GM23338 (cell line): ENCODE measurements at places on chromosomes 11 and 22.

GRCh38 chr11:44207292-44207691 is 102.6 kb downstream of the ALX4 start:
- H3K27me3 ChIP-seq: no peaks in the 10 kb centered on the region
- no peak for DNase-seq
- no peak overlapping the region for H3K27ac ChIP-seq
- no peaks in the 10 kb centered on the region for H3K4me1 ChIP-seq

DNA sequence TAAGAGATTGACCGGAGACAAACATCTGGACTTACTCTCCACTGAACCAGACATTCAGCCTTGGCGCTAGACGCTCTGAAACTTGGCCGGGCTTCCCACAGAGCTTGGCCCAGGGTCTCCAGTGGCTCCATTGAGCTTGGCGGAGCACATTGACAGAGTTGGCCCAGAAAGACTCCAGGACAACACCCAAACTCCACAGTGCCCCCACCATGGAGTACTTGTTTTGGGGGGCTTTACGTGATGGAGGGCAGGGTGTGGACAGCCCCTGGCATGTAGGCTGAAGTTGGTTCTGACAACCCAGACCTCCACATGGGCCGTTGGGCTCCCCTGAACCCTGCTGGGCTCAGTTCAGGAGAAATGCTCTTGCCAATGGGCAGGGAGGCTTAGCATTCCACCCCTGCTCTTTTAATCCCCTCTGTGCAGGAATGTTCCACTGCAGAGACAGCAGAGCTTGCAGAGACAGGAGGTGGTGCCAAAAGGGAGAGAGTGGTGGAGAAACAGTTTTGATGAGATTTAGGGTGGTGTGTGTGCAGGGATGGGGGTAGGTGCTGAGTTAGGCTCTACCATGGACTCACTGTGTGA is 102.4 kb upstream of the TIMP3 start:
- no peak overlapping the region for H3K4me3 ChIP-seq
- no peak for DNase-seq
- no peaks in the 10 kb centered on the region for H3K36me3 ChIP-seq
- H3K4me1 ChIP-seq: no peaks in the 10 kb centered on the region
- no peaks in the 10 kb centered on the region for H3K27me3 ChIP-seq

- H3K27ac ChIP-seq: no peak overlapping the region
- H3K36me3 ChIP-seq: no peaks in the 10 kb centered on the region
- no peak overlapping the region for H3K4me3 ChIP-seq
Observed at GRCh38 chr22:46747646-46748045, 9.6 kb upstream of the CERK start.

DNA sequence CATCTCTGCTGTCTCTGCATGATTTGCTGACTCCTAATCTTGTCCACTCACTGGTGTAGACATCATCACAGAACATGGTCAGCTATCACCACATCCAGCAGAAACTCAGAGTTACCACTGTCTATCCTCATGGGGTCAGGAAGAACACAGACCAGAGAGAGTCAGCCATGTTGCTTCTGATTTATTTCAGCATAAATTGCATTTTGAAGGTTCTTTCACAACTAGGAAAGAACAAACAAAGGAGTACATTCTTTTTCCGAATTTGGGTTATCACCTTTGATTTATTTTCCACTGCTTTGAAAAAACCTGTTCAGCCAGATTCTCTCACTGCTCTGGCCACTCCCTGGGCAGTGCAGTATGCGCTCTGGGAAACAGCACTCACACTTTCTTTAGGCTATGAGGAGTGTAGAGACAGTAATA is 172.0 kb upstream of the MTMR2 start:
- no peak overlapping the region for H3K4me3 ChIP-seq
- H3K4me1 ChIP-seq: peaks cover 15% of the 10 kb centered on the region; the same call in 1 of the 2 replicates
- no peak for DNase-seq
- no peaks in the 10 kb centered on the region for H3K36me3 ChIP-seq
- no peak overlapping the region for H3K27ac ChIP-seq

DNA sequence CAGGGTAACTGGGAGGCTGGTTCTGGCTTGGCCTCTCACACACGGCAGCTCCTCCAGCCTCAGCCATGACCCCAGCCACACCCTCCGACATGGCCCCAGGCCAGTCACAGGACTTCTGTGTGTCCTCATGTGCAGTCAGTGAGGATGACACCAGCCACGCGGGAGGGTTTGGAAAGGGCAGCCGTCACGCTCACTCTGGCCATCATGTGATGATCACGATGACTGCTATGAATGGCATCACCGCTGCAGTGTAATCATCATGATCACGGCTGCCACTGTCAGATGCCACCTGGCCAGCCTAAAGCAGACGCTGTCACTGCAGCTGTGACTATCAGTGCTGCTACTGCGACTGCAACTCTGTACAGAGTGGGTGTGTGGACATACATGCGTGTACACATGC is 640.9 kb downstream of the BRD1 start:
- no peaks in the 10 kb centered on the region for H3K36me3 ChIP-seq
- no peak overlapping the region for H3K27ac ChIP-seq
- H3K4me1 ChIP-seq: no peaks in the 10 kb centered on the region
- DNase-seq: no peak
- no peaks in the 10 kb centered on the region for H3K27me3 ChIP-seq
- H3K4me3 ChIP-seq: no peak overlapping the region

DNA sequence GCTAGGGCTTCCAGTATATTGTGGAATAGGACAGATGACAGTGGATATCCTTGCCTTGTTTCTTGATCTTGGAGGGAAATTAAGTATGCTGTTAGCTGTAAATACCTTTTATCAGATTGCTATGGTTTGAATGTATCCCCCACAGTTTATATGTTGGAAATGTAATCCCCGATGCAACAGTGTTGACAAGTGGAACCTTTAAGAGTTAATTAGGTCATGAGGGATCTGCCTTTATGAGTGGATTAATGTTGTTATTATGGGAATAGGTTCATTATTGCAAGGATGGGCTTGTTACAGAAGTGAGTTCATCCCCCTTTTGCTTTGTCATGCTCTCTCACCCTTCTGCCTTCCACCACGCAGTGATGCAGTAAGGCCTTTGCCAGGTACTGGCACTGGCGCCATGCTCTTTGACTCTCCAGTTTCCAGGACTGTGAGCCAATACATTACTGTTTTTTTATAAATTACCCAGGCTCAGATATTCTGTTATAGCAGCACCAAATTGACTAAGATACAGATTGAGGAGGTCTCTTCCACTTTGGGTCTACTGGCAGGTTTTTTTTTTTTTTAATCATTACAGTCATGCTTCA is 16.4 kb downstream of the CABIN1 start:
- no peaks in the 10 kb centered on the region for H3K4me1 ChIP-seq
- no peak overlapping the region for H3K4me3 ChIP-seq
- no peaks in the 10 kb centered on the region for H3K36me3 ChIP-seq
- DNase-seq: no peak
- no peaks in the 10 kb centered on the region for H3K27me3 ChIP-seq

DNA sequence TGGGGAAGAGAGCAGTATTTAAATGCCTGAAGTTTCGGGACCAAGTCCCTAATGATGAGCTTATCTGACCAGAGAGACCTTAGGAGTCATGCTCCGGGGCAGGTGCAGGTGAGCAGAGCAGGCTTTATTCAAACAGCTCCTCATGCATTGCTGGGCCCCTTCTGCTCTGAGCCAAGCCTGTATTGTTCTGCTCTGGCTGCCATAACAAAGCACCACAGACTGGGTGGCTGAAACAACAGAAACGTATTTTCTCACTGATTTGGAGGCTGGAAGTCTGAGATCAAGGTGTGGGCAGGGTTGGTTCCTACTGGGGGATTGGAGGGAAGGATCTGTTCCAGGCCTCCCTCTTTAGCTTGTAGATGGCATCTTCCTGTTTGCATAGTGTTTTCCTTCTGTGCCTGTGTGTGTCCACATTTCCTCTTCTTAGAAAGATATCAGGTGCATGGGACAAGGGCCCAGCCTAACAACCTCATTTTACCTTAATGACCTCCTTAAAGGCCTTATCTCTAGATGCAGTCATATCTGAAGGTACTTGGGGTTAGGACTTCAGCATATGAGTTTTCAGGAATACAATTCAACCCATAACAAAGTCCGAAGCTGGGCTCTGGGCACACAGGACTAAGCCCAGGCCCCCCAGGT is 97.1 kb upstream of the PARVA start:
- no peak overlapping the region for H3K27ac ChIP-seq
- H3K4me3 ChIP-seq: no peak overlapping the region
- H3K36me3 ChIP-seq: no peaks in the 10 kb centered on the region
- DNase-seq: no peak
- no peaks in the 10 kb centered on the region for H3K27me3 ChIP-seq

GRCh38 chr11:14529321-14529720 is 9.1 kb upstream of the PSMA1 start:
- H3K4me1 ChIP-seq: no peaks in the 10 kb centered on the region
- no peak for DNase-seq
- no peaks in the 10 kb centered on the region for H3K36me3 ChIP-seq
- H3K4me3 ChIP-seq: no peak overlapping the region
- no peaks in the 10 kb centered on the region for H3K27me3 ChIP-seq
